ENCODE measurements at places on chromosomes 4 and X.

GRCh38 chr4:112075129-112075753 lies 70.0 kb upstream of the FAM241A start:
- no peak for DNase-seq

DNA sequence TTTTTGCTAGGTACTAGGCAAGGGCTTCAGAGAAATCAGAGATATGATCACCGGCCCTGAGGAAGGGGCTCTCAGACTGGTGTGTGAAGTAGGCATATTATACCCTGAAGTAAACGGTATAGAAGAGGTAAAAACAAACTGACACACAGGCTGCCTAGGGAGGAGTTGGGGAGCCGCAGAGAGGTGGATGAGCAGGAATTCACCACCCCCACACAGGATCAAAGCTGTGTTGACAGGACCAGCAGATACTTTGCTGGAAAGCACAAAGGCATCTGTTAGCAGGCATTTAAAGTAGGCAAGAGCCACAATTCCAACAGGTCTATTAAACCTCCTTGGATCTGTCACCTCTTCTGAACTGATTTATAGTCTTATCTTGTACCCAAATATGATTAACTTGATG lies 71.8 kb upstream of the GPR34 start:
- DNase-seq, result no peak

DNA sequence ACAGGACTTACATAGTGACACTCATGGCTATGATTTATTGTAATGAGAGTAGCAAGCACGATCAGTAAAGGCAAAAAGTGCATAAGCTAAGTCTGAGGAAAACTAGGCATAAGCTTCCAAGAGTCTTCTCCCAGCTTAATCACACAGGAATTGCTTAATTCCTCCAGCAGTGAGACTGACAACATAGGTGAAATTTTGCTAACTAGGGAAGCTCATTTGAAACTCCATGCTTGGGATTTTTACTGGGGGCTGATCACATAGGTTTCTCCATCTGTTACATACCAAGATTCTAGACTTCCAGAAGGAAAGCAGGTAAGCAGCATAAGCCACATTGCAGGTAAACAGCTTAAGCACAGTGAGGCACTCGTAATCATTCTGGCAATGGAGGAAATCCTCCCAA lies 71.8 kb upstream of the FHDC1 start:
- DNase-seq, result no peak

DNA sequence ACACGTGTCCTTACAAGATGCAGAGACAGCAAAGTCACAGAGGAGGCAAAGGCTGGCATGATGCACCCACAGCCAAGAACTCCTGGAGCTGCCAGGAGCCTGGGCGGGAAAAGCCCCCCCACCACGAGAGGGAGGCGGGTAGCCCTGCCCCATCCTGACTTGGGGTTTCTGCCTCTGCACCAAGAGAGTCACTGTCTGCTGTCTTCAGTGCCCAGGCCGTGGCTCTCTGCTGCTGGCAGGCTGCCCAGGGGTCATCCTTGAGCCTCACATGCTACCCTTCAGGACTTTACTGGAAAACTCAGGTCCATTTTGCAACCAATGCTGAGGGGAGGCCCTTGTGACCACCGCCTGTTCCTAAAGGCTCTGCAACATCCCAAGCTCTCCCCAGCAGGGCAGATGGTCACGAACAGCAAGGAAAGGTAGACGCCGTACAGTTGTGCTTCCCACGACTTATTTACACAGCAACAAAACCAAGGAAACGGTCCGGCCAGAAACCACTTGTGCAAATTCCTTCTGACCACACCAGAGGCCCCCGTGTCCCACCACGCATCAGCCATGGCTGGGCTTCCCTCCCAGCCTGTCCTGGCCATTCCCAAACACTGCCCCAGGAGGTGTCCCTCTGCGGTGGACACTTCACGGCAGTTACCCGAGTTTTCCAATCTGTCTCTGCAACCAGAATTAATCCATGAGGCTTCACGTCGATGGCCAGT lies 56.9 kb downstream of the ACOX3 start:
- DNase-seq, result no peak

DNA sequence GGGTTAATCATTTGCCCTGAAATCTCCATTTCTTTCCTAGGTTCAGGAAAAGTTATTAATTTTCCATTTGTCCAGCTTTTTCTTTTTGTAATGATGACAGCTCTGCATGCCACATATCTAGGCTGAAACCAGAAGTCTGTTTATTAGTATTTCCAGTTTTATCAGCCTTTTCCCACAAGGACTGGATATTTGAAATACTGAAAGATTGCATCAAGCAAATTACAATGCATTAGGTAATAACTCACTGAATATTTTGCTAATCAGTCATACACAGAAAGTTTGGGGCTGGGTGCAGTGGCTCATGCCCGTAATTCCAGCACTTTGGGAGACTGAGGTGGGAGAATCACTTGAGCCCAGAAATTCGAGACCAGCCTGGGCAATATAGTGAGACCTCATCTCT lies 21.5 kb downstream of the SLC9A7 start:
- no peak for DNase-seq

DNA sequence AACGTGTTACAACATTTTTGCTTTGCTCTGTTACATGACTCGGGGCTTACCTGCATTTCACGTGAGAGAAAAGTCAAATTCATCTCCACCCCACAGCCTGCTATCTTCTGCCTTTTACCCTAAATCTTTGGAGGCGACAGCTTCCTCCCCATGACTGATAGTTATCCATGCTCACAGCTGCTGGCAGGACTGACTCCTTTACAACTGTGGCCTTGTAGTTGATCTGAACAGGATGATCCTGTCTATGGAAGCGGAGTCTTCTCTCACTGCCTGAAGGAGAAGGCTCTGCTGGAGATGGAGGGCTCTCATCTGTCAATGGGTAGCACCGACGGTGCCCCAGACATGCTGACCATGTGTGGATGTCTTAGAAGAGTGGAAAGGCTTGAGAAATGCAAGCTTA lies 151.0 kb downstream of the CBR4 start:
- no peak for DNase-seq

DNA sequence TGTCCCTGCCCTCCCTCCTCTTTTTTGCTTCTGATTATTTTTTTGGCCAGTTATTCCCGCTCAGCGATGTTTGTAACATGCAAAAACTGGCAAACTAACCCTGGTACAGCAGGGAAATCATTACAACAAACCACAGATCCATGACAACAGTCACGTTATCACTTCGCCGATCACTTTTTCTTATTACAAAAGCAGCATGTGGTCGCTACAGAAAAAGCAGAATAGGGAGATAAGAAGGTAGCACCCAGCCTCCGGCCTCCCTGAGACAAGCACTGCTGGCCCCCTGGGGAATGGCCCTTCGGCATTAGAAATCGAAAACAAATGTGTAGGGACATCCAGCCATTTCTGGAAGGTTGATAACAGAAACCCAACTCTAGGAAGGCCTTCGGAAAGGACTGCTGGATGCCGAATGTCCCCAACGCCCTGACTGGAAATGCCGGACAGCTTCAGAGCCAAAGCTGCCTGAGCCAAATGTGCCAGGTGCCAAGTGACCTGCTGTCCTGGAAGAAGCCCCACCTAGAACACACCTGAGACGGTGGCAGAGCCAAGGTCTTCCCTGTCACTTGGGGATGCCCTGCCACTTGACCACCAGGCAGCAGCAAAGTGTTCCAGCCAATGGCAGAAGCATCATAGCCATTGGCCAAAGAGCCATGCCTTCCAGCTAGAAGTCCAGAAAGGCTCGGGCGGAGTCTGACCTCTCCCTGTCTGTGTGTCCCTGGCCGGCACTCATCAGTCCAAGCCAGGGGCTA lies 2.9 kb downstream of the IDH3G start:
- DNase-seq, result no peak

- DNase-seq, result no peak
Observed at GRCh38 chrX:45840411-45840950, 639.8 kb upstream of the DIPK2B start.

DNA sequence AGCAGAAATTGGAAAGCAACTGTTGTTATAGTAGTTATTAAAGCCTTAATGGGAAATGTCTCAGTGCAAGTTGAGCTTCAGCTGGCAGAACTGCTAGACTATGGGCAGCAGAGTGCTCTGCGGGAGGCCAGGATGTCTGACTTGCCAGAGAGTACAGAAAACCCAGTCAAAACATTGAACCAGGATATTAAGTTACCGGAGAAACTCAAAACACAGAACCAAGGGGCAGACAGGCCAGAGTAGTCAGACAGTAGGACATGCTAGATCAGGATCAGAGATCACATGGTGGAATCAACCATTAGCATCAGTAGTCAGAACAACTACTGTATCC lies 72.9 kb upstream of the TNIP3 start:
- no peak for DNase-seq

- DNase-seq, result no peak
Observed at GRCh38 chr4:102519925-102520324, 18.8 kb downstream of the NFKB1 start.

DNA sequence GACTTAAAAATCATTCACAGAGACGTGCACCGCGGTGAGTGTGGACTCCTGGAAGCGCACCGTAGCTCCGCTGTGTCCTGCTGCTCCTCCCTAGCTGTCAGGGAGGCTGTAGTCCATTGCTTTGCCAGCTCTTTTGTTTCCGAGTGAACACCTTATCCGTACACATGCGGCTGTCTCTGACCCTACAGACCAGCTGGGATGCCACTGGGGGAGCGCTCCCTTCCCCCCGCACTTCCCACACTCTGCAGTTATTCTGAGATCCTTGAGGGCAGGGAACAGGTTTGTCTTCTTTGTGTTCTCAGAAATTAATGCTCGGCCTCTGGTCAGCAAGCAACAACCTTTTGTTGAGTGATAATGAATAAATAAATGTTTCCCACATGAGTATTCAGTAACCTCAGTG lies 33.7 kb upstream of the MSANTD1 start:
- no peak for DNase-seq

DNA sequence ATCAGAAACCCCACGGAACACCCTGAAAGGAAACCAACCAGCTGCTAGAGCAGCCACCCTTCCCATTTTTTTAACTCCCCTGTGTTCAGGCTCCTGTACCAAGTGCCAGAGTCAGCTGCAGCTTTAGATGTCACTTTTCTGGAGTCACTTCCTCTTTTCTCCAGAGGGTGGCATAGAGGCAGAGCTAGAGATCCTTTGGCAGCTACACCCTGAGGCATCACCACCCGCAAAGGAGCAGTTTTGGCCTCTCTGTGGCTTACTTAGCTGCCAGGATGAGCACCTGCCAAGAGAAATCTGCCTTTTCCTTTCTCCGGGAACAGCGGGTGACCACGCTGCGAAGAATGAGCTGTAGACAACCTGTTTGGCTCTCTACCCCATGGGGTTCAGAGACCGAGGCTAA lies 58.0 kb upstream of the CHRDL1 start:
- no peak for DNase-seq

DNA sequence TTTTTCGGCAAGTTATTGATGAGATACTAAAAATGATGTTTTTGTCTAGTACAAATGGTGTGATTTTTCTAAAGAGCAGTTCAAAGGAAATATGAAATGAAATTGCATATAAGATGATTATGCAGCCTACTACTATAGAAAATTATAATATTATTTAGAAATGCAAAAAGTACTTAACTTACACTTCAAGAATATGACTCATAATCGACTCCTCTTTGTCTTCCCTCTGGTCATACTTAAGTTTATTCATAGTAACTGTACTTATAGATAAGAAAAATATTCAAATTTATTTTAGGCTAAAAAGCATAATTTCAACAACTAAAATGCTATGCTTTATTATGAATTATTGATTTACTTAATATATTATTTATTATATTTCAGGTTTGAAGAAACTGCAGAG lies 33.2 kb downstream of the CEP44 start:
- no peak for DNase-seq

DNA sequence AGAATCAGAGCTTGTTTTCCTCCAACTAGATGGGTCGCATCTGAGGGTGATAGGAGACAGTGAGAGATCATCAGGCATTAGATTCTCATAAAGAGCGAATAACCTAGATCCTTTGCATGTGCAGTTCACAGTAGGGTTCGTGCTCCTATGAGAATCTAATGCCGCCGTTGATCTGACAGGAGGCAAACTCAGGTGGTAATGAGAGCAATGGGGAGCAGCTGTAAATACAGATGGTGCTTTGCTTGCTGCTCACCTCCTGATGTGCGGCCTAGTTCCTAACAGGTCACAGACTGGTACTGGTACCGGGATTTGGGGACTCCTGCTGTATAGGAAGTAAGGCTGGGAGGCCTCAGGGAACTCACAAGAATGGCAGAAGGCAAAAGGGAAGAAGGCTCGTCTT lies 276.5 kb downstream of the FAT4 start:
- DNase-seq, result no peak

DNA sequence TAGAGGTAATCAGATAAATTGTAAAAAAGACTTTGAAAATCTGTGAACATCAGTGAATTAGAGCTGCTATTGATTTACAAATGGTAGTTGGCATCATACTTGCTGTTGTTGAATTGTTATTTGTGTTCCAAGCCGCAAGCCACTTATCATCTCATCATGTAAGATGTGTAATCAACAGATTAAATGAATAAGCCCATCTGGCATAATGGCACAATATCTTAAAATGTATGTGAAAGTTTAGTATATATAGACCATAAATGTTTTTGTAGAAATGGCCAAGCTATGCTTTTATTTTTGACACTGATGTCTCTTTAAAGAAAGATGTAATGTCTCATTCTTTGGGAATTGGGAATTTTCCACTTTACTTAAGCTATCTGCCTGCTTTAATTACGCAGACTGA lies 682.6 kb upstream of the GNPDA2 start:
- DNase-seq, result no peak

DNA sequence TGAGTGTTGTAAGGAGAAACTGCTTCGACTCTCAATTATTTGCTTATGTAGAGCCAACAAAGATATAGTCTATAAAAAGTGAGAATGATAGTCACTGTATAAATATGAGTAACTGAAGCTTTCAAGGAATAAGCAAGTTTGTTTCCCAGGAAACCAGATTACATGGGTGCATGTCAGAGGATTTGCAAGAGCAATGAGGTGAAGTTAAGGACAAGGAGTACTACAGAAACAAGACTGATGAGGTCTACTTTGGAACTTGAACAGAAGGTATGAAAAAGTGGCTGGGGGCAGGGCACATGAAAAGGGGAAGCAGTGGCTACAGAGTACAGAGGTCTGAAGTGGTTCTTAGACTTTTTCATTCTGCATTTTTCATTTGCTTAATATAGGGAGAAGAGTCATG lies 321.0 kb upstream of the CXXC4 start:
- DNase-seq, result no peak

DNA sequence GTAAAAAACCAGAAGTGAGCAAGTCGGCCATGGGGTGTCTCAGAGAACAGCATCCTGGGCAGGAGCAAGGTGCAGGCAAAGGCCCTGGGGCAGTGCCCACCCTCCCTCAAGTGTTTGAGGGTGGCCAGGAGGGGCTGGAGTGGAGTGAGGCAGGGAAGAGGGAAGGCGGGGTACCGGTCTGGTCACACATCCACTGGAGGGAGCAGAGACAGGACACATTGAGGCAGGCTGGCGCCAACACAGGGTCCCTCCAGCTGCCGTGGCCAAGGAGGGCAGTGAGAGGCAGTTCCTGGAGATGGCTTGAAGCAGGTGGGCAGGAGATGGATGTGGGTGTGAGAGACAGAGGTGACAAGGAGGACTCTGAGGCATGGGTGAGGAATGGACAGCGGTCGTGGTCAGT lies 20.3 kb upstream of the RNF4 start:
- no peak for DNase-seq

DNA sequence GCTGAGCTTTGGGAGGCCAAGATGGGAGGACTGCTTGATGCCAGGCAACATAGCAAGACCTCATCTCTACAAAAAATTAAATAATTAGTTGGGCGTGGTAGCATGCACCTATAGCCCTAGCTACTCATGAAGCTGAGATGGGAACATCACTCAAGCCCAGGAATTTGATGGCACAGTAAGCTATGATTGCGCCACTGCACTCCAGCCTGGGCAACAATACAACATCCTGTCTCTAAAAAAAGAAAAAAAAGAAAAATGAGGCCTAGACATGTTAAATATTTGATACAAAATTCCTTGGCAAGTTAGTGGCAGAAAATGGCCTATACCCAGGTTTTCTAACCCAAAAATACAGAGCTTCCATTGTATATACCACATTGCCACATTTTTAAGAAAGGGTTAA lies 88.1 kb upstream of the MAB21L2 start:
- no peak for DNase-seq
